ENCODE measurements at places on chromosomes 16 and 17.
A peak's percentile ranks its signal among the peaks of the same experiment; 100 is the strongest.

- no peak for DNase-seq
Observed at GRCh38 chr17:1554751-1555540, 7.6 kb downstream of the PITPNA start.

- DNase-seq: no peak
Observed at GRCh38 chr16:77877712-77878347, 89.5 kb downstream of the VAT1L start.

GRCh38 chr17:47728214-47728877 is 4.7 kb upstream of the TBX21 start:
- no peak for DNase-seq

DNA sequence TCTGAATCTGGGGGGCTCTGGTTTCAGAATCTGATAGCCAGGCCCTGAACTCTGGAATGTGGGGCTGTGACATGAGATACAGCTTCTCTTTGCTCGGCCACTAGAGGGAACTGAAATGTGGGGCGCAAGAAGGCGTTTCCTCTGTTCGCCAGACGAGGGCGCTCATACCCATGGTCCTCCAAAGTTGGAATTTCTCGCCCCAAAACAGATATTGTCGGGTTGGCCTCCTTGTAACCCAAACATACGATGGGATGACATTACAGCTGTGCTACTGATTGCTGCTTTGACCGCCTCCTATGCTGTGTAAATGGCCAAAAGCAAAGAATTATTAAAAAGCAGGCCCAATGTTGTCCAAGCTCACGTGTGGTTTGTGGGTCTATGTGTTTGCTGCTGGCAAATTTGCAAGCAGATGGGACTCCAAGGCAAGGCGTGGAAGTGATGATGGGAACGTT is 13.1 kb upstream of the MSI2 start:
- peak; percentile 77 for DNase-seq

- DNase-seq: no peak
Observed at GRCh38 chr16:56558024-56558747, 6.7 kb upstream of the MT4 start.

DNA sequence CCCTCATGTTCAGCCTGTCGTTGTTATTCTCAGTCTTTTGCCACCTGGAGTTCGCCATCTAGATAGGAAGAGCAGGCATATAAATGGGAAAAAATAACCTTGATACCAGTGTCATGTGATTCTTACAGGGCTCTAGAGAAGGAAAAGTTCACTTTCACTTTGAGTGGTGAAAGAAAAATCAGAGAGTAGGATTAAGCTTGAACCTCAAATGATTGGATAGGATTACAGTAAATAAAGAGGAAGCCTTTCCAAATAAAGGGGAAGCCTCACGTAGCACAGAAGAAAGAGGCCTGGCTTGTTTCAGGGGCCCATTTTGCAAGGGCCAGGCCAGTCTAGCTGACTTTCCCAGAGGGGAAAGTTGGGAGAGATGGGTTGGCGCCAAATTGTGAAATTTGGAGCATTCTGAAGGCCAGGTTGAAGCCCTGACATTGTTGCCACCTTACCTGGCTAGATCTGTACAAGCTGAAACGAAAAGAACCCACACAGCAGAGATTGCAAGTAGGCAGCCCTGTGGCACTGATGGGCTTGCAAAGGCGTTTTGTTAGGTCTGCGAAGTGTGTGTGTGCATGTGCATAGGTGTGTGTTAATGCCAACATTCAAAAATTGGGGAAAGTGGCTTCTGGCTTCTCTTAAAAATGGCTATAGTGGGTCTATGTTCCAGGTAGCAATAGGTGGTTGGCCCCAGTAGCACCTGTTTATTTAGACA is 38.8 kb downstream of the TMC6 start:
- DNase-seq: no peak

GRCh38 chr17:30788918-30789317 is 35.6 kb downstream of the CRLF3 start:
- DNase-seq: no peak

DNA sequence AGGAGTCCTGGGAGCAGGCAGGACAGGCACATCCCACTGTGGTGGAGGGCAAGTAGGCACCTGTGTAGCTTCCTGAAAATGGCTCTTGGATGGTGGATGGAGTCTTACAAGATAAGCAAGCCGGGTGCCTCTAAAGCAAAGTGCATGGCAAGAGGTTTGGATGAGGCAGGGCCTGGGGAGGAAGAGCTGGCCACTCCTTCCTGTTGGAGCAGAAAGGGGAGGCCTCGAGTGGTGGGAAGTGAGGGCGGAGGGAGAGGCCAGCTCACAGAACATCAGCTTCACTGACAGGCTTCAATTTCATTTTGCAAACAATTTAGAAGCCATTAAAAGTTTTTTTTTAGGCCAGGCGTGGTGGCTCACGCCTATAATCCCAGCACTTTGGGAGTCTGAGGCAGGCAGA is 31.0 kb downstream of the CD300A start:
- no peak for DNase-seq
